CD8-positive, alpha-beta memory T cell (primary cell): ENCODE measurements at places on chromosomes 3 and 15. TPM values are rescaled to one million over a fixed set of nuclear protein-coding genes. Genes with fewer than 3 reads are reported as not detected.

DNA sequence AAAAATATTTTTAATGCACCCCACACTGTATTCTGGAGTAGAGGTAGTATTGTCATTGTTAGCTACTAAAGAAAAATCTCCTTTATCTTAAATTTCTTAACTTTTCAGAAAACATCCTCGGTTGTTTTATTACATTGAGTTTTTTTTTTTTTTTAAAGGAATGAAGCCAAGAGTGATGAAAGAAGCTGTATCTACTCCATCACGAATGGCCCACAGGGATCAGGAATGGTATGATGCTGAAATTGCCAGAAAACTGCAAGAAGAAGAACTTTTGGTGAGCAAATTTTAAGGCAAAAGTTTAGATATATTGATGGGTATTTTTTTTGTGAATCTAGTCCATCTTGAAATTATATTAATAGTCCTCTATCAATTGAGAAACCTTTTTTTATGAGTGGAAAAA lies 49.7 kb upstream of the UTS2B start:
- DNase-seq, result no peak

DNA sequence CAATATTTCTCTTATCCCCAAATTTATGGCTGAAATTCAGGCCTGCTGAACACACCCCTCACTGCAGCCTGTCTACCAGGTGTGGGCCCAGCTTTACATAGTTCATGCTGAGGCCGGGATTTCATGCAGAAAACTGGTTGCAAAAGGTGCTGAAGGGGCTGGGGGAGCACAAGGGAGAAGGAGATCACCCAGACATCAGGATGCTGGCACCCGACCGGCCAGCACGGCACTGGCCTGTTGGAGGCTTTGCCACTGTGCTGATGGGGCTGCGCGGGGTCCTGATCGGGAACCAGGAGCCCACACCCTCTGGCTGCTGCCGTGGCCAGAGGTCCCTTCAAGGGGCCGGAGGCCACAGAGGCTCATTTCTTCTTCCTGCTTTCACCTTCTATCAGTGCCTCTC lies 177.9 kb upstream of the C2CD4B start:
- no peak for DNase-seq

DNA sequence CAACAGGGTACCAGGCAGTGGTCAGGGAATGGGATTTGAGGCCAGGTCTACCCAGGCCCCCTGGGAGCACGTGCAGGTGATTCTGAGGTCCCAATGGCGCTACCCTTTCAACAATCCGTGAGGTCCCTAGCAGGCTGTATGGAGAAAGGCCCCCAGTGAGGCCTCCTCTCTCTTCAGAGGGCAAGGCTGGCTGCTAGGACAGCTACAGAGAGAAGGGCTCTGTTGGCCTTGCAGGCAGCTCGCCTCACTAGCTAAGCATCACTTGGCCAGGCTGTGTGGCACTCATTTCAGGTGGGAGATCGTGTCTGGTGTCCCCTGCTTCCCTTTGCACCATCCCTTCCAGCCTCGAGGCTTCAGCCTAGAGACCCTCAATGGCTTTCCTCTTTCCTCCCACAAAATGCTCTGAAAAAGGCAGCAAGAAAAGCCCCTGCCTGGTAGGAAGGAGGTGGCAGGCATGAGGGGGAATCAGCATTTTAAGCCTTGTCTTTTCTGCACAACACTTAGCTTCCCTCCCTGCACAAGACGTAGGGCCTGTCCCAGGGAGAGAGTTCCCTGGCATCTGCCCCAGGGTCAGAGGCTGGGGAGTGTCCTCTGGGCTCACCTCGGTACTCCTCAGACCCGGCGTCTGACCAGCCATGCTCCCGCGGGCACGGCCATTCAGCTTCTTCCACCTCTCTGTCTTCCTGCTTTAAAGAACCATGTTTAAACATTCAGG lies 111.8 kb downstream of the ASB7 start:
- no peak for DNase-seq

- DNase-seq, result no peak
Measured at GRCh38 chr3:116444819-116445310, 422 bp downstream of the LSAMP start.

Gene RBPMS2
- polyA plus RNA-seq, result not detected

GRCh38 chr3:194961571-194961970 lies 275.9 kb downstream of the FAM43A start:
- no peak for DNase-seq

Gene PRTG
- not detected for polyA plus RNA-seq

DNA sequence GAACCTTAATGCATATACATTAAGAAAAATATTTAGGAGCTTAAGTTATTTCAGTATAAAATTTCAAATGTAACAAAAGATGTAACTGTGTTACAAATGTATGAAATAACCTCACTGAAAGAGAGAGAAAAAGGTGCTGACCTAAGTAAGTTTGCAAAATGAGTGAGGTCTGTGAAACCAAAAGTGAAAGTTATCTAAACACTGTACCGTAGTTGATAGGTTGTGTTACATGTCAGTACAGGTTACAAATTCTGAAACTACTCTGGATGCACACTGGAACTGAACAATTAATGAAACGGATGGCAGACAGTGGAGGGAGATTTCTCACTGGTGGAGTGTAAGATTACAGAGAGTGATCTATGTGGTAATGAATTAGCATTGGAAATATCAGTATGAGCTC lies 420.7 kb downstream of the ZNF385D start:
- DNase-seq, result no peak

Gene CTXND1
- polyA plus RNA-seq, result not detected

Gene CHRNA5
- 0.89 TPM for polyA plus RNA-seq

DNA sequence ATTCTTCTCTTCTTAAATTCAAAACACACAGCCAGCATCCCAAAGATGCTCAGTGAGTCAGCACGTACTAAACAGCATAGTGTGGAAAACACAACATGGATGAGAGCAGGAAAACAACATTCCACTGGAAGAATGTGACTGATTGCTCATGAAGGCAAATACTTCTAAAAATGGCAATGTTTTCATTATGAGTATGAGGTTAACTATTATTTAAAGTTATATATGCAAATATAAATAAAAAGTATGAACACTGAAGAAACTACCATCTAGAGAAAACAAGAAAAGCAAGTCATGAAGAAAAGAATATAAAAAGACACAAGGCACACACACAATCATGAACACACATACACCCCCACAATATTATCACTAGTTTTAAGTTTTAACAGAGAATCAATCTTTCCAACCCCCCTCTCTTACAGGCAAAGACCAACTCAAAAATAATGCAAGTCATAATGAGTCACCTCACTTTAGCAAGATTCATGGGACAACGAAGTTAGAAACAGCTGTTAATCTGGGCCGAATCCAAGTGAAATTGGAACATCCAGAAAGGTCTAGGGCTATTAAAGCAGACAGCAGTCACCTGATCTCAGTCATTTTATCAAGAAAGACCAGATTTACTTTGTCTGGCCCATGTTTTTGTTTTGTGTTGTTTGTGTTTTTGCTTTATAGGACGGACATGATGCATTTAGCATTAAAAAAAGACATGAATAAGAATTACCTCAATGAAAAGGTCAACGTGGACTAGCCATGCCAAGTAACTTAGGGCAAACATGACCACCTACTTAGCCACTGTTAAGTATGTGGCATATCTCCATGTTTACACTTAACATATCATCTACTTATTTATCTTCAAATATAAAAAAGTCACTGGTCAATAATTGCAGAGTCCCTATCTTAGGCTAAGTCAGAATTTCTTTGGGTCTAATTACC lies 18.1 kb downstream of the GBE1 start:
- DNase-seq, result no peak

- DNase-seq, result no peak
Measured at GRCh38 chr3:101009386-101009785, 16.2 kb upstream of the ABI3BP start.

DNA sequence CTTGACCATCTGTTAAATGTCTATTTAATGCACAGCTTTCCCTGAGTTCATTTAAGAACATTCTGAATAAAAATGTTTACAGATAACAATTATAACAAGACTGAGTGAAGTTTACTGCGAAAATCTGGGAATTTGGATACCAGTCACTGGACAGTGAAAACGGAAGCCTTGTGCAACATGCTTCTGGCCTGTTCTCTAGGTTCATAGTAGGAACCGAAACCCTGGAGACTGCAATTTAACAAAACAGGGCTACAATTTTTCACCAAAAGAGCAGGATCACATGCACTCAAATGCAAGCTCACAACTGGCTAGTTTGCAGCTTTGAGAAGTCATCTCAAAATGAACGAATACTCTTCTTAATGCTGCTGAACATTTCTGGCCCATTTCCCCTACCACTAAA lies 435.9 kb downstream of the NR2F2 start:
- DNase-seq, result no peak

GRCh38 chr3:174102866-174103265 lies 705.3 kb downstream of the NLGN1 start:
- no peak for DNase-seq

GRCh38 chr3:37546876-37547275 lies 314.8 kb upstream of the CTDSPL start:
- DNase-seq, result no peak

Gene SOX14
- not detected for polyA plus RNA-seq

Gene FEZF2
- not detected for polyA plus RNA-seq

Gene MNS1
- not detected for polyA plus RNA-seq

GRCh38 chr3:105316331-105316730 lies 50.4 kb upstream of the ALCAM start:
- no peak for DNase-seq

DNA sequence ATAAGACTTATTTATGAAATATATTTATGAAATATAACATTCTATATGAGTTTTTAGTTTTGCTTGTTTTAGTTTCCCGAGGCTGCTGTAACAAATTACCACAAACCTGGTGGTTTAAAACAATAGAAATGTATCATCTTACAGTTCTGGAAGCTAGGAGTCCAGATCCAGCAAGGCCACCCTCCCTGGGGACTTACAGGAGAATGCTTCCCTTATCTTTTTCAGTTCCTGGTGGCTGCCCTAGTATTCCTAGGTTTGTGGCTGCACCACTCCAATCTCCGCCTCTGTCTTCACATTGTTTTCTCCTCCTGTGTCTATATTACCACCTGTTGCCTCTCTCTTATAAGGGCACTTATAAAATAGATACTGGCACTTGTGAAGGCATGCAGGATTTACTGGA lies 877.8 kb downstream of the TUSC7 start:
- DNase-seq, result no peak

Gene LRRC31
- not detected for polyA plus RNA-seq

GRCh38 chr3:22971497-22971896 lies 231.6 kb upstream of the UBE2E2 start:
- no peak for DNase-seq

DNA sequence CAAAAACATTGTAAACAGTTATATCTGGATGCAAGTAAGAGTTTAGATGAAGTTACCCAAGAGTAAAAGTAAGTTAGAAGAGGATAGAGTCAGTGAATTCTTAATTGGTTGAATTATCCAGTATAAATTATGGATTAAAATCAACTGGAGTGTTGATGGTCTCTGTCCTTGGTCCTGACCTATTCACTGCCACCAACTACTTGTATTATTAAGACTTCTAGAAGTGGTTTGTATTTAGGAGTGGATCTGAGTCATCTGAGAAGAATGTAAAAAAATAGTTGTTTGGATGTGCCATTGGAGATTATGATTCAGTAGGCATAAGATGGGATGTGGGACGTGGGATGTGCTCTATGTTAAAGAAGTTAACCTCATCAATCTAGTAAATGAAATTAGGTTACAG lies 86.4 kb downstream of the SYNPR start:
- DNase-seq, result no peak

GRCh38 chr15:96750361-96750760 lies 419.9 kb downstream of the NR2F2 start:
- DNase-seq, result no peak

DNA sequence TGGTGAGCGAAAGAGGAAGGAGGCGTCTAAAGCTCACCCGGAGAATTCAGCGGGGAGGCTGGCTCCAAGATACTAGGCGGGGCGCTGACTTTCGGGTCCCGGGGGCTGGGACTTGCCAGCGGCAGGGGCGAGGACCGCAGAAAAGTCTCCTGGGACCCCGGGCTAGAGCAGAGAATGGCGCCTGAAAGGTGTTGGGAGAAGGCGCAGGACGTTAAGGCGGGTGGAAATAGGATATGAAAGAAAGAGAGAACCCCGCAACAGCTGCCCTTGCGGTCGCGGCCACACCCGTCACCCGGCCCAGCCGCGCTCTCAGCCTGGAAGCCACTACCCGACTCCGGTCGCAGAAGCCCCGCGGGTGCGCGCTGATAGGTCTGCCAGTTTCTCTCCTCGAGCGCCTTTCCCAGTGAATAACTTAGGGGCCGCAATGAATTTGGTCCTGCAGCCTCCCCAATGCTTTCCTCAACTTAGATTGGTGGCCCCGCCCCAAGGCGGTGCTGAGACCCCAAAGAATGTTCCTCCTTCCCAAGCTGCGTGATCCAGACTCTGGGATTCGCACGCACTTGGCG lies 604 bp downstream of the LTK start:
- no peak for DNase-seq

Gene EIF2A
- 41.5 TPM for polyA plus RNA-seq

DNA sequence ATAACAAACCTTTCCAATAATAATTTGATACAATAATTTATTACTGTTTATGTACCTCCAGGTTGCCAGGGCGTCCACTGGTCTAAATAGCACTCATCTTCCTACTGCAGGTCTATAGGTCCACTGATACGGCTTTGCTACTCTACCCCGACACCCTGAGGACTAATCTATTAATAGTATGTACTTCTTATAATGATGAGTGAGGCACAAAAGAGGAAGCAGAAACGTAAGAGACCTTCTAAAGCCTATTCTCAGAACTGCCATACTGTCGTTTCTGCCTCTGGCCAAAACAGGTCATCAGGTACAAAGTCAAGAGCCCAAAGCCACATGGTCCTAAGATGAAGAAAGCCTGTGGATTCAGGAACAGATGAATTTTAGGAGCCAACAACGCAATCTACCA lies 163.2 kb upstream of the GRM7 start:
- DNase-seq, result no peak

DNA sequence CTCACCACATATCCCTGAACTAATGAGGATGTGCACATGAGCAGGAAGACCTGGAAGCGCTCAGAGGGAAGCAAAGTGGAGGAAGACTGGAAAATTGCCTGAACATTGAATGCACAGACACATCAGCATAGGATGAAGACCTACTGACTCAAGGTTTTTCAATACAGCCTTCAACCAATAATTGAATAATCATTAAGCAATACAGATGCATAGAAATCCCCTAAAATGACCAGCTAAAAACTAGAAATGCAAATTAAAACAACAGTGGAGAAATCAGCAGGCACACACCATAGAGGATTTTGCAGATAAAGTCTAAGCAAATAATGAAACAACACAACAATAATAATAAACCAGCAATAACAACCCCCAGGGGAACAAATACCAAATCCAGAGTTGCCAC lies 80.4 kb downstream of the CEP152 start:
- no peak for DNase-seq

Gene PFKFB4
- 1.3 TPM for polyA plus RNA-seq

- DNase-seq, result no peak
Measured at GRCh38 chr3:124607163-124607562, 123.1 kb upstream of the UMPS start.

GRCh38 chr15:31258260-31258659 lies 68.4 kb upstream of the KLF13 start:
- no peak for DNase-seq

GRCh38 chr15:45871121-45871855 lies 236.5 kb downstream of the SQOR start:
- no peak for DNase-seq

Gene ZDHHC3
- 46.3 TPM for polyA plus RNA-seq

Gene ROBO1
- 0.54 TPM for polyA plus RNA-seq
